ENCODE measurements at places on chromosomes 1 and 21.

GRCh38 chr1:190196020-190196419 is 281.6 kb downstream of the BRINP3 start:
- no peak for DNase-seq

DNA sequence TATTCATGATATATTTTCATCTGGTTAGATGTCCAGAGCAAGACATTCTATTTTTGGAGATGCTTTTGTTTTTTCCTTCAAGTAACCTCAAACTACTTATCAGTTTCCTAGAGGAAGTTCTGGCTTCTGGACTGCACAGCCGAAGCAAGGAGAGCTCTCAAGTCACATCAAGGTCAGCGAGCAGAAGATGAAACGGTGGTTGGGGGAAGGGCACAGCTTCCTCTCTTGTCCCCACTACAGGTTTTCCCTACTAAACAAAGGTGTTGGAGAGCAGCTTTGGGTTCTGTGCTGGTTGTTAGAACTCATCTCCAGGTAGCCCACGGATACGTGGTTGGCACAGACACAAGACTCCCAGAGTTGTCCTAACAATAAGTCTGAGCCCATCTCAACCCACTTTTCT is 5.1 kb upstream of the PLEKHO1 start:
- DNase-seq, result no peak

GRCh38 chr1:3858231-3858981 is 1.1 kb downstream of the DFFB start:
- no peak for DNase-seq

GRCh38 chr1:233328142-233328921 is 808 bp downstream of the MAP3K21 start:
- peak; percentile 2 for DNase-seq

DNA sequence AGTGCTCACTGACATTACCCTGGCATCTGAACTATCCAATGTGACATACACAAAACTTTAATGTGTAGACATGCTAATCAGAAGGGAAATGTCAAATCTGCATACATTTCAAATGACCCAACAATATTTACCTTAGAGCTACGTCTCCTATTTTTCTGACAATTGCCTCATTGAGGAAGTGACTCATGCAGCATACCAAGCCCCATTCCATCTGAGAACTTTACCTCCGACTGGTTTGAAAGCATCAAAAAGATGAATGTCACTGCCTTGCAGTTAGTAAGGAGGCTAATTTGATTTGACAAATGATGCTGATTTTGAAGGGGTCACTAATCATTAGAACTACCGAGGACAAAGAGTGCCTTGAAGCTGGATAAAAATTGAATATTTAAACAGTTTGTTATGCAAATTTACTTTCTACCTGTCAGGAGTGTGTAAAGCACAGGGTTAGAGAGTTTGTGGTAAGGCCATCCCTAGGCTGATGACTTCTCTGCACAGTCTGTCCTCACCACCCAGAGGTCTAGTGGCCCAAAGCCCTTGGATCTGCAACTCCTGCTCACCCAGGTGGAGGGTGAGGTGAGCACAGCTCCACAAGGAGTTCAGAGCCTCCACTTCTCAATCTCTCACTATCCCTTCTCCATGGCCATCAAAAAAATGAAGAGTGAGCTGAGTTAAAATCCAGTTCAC is 500.3 kb upstream of the C1orf87 start:
- DNase-seq, result no peak

- DNase-seq, result no peak
Measured at GRCh38 chr1:5936126-5936525, 56.1 kb downstream of the NPHP4 start.

- no peak for DNase-seq
Measured at GRCh38 chr1:156115514-156116374, 1.2 kb downstream of the LMNA start.

DNA sequence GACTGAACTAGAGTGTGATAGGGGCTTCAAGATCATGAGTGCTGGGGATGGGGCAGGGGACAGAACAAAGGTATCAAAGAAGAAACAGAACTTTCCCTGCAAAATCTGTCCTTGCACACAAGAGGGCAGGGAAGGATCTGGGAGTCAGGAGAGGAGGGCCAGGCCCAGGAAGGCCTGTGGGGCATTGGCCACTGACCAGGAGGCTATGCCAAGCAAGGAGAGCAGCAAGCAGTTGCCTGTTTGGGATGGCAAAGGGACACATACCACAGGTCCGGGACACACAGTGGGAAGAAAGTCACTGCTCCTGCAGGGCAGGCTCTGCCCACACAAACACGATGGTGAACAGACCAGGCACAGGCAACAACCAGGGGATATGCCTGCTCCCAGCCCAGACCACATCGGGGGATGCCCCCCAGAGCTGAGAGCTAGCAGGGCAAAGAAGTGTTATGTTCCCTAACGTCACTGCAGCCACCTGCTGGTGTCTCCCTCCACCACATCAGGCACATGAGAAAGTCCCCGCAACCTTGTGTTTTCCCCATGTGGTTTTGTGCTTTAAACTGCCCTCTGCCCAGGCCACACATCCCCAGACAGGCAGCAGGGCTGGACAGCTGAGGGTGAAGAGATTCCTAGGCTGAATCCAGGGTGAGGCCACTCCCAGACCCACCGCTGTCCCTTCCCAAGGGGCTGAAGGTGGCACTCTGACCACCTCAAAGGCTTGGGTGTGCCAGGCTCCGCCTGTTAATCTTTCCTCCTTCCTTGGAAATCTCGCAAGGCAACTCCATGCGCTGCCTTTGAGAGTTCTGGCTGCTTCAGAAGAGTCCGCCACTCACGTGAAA is 53.6 kb downstream of the KIF21B start:
- DNase-seq, result no peak

DNA sequence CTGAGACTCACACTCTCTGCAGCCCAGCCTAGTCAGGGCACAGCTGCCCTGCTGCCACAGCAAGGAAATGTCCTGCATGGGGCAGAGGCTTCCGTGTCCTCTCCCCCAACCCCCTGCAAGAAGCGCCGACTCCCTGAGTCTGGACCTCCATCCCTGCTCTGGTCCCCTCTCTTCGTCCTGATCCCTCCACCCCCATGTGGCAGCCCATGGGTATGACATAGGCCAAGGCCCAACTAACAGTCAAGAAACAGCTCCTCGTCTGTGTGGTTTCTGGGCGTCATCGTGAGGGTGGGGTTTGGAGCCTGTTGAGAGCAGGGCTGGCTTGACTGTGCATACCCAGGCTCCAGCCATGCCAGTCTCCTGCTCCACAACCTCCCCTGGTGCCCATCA is 19.5 kb downstream of the FAAH start:
- DNase-seq, result peak; percentile 37

GRCh38 chr1:4079815-4080214 is 179.7 kb upstream of the C1orf174 start:
- no peak for DNase-seq

DNA sequence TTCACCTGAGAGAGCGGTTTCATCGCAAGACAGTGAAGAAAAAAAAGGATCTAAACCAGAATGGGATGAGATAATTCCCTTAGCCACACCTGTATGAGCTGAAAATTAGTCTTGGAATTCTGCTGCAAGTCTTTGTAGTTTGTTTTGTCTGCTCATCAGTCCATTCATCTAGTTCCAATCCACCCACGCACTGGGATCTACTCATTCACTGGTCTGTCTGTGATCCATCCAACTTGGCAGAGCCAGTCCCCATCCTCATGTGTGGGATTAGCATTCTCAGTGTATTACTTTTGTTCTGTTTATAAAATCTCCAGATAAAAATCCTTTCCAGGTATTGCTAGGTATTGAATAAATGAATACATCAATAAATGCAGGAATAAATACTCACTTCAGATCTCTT is 266.5 kb upstream of the USP24 start:
- no peak for DNase-seq

DNA sequence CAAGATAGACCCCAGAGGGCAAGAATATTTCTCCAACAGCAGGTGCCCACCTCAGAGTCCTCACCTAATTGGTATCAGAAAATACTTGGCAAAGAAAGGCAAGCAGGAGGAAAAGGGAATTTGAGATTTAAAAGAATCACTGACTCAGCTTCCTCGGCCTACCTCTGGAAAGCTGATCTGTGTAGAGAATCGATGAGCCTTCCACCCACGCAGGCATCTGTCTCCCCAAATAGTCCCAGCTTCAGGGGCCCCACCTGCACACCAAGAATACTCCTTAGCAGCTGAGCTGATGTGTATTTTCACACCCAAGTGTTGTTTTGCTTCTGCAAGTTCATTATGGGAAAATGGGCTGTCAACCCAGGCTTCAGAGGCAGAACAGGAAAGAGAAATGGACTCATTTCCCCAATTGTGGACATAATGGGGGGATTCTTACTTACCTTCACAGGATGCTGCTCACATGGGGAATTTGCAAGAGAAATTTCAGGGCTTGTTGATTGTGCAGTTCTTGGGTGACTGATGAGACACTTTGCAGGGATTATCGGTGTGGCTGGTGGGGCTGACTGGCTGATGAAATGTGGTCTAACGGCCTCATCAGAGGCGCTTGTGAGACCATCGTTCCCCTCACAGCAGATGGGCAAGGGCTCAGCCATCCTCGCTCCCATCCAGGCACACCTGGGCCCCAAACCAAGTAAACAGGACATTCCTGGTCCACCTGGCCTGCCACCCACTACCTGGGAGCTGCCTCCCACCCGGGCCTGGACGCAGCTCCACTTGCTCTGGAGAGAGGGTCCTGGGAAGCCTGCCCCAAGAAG is 436.3 kb downstream of the PTPRU start:
- no peak for DNase-seq

DNA sequence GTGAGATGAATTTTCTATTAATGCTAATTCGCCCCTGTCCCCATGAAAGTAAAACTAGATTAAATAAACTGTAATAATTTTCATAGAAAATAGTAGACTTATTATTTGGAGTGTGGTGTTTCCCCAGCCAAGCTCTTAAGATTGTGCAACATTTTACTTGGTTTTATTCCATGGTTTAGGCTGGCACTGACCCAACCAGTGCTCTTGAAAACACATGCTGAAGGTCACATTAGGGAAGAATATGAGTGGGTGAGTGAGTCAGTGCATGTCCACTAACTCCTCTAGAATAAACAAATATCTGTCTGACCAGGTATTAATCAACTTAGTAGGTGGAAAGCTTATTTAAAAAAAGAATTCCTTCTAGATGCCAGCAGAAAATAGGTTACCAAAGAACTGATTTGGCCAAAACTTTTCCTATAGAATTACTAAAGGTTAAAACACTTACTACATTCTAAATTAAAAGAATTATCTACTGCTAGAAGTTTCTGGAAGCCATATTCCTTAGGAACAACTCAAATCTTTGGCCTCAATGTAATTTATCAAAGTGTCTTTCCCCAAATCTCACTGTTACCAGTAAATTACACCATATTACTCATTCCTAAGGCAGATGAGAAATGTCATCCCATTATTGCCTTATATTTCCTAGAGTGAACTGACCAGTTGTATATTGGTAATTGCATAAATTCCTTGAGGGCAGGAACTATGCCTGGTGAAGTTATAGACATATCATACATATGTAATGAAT is 89.7 kb upstream of the RGS1 start:
- no peak for DNase-seq

GRCh38 chr1:209896346-209896745 is 41.7 kb upstream of the SYT14 start:
- no peak for DNase-seq

DNA sequence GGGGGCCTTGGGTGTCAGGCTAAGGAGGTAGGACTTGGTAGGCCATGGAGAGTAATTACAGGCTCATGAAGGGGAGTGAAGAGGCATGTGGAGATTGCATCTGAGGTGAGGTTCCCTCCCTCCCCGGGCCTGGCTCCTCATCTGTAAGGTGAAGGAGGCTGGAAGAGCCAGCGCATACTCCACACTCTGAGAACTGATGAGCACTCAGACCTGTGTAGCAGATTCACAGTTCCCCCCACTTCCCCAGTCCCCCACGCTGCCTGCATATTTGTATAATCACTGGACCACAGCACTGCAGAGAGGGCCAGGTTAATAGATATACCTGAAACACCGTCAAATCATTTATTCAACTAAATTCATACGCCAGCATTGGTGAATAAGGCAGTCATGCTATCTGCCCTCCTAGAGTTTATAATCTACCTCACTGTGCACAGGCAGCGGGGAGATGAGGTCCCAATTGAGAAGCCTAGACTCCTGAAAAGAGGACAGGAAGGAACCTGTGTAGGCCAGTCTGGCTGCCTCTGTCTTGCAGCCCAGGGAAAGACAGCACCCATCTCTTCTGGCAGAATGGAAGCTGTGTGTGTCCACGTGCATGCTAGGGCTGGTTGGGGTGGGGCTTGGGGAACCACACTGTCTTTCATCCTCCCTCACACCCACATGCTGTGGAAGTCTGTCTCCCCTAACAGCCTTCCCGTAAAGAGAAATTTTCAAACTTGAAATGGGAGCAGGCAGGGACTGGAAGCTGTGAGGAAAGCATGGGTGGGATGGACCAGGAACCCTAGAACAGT is 110.6 kb upstream of the ATP1A1 start:
- no peak for DNase-seq

DNA sequence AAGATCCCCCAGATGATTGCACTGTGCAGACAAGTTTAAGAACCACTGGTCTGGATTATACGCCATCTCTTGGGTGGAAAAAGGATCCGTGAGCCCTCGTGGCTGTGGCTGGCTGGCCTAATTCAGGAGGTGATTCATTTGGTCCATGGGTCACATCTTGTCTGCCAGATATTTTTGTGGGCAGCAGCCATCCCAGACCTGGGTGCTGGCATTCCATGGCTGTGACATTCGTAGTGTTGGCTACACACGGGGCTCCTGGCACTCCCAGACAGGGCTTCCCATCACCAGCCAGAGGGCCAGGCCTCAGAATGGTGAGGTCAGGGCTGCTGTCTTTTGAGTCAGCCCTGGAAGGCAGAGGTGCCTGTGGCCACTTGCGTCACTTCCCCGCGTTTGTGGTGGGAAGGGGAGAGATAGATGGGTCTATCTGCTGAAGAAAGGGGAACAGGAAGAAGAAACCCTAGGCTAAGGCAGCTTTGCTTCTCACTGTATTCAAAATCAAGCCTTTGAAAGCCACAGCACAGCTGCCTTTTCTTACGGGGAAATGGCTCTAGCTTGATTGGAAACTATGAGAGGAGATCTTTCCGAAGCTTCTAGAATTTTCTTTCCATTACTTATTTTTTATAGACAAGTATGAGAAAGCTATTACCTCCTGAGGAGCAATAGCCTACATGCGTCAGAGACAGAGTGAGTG is 32.4 kb downstream of the EIF2D start:
- peak; percentile 84 for DNase-seq

DNA sequence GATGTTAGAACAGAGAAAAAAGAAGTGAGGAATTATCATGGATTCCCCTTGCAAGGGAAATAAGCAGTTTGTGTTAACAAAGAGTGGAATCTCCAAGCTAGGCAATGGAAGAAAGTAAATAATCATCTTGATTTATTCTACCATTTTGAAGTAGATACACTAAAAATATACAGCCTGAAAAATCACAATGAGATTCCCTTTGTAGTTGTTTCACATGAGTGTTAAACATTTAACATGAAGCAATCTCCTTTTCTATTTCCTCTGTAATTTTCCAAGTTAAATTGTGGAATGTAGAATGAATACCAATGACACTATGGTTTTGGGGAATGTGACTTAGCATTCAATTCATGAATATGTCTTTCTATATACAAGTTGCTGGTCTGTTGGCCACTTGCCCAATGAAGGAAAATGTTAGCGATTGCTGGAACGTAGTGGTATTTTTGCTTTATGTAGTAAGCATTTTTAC is 5.7 kb downstream of the TGFB2 start:
- no peak for DNase-seq
